ENCODE measurements at places on chromosomes 2 and 18. TPM values are rescaled to one million over a fixed set of nuclear protein-coding genes. Genes with fewer than 3 reads are reported as not detected.
A peak's percentile ranks its signal among the peaks of the same experiment; 100 is the strongest.

INPP5D gene
- 11.6 TPM for total RNA-seq

GRCh38 chr2:128446874-128447537, 128.3 kb upstream of the HS6ST1 start:
- no peaks in the 10 kb centered on the region for H3K27me3 ChIP-seq
- no peaks in the 10 kb centered on the region for H3K36me3 ChIP-seq
- H3K4me3 ChIP-seq = no peak overlapping the region
- H3K4me1 ChIP-seq = no peaks in the 10 kb centered on the region
- peak; percentile 40 for DNase-seq

DNA sequence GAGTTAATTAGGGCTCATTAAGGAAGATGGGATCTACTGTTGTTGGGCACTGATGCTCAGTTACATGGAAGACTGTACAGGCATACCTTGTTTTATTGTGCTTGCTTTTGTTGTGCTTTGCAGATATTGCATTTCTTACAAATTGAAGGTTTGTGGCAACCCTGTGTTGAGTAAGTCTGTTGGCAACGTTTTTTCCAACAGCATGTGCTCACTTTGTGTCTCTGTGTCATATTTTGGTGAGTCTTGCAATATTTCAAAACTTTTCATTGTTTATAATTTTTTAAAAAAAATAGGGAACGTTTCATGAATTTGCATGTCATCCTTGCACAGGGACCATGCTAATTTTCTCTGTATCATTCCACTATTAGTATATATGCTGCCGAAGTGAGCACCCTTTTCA, 15.6 kb downstream of the PHLPP1 start:
- H3K27me3 ChIP-seq = no peaks in the 10 kb centered on the region
- DNase-seq = no peak
- no peak overlapping the region for H3K4me3 ChIP-seq
- H3K4me1 ChIP-seq = no peaks in the 10 kb centered on the region

GRCh38 chr2:37633234-37633633, 38.2 kb downstream of the CDC42EP3 start:
- no peaks in the 10 kb centered on the region for H3K36me3 ChIP-seq
- H3K4me1 ChIP-seq = no peaks in the 10 kb centered on the region
- no peak for DNase-seq
- H3K4me3 ChIP-seq = no peak overlapping the region

DNA sequence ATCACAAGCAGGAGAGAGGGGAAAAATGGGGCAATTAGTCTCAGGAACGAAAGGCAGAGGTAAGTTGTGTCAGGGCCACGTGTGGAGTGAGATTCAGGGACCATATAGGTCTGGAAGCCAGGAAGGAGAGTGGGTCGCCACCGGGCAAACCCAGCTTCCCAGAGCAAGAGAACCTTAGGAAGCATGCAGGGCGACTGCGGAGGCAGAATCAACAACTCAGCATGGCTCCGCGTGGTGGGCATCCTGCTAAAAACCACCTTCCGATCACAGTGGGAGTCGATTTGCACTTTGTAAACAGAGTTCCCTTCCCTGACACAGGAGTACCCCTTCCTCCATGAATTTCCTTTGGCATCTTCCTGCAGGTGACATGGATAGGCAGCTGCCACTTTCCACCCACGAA, 114.6 kb downstream of the TTC32 start:
- H3K4me1 ChIP-seq = no peaks in the 10 kb centered on the region
- no peak for DNase-seq
- no peaks in the 10 kb centered on the region for H3K27me3 ChIP-seq
- H3K27ac ChIP-seq = no peak overlapping the region
- H3K36me3 ChIP-seq = no peaks in the 10 kb centered on the region
- no peak overlapping the region for H3K4me3 ChIP-seq

DNA sequence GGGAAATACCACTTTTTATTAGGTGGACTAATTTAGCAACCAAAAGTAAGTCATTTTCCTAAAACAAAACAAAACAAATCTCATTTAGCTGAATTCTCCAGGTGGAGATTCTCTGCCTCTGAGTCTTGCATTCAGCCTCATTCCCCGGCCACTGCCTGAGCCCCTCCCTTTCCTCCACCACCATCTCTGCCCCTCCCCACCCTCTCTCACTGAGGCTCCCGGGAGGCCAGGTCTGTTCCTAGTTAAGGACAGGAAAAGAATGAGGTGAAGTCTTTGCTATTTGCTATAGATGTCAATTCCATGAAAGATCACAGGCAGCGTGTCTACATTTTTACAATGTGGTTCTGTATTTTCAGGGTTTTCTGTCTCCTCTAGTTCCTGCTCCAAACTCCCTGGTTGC, 83.0 kb upstream of the SOX11 start:
- H3K27ac ChIP-seq = no peak overlapping the region
- no peak overlapping the region for H3K4me3 ChIP-seq
- no peaks in the 10 kb centered on the region for H3K27me3 ChIP-seq
- no peaks in the 10 kb centered on the region for H3K4me1 ChIP-seq
- H3K36me3 ChIP-seq = no peaks in the 10 kb centered on the region
- DNase-seq = no peak

DNA sequence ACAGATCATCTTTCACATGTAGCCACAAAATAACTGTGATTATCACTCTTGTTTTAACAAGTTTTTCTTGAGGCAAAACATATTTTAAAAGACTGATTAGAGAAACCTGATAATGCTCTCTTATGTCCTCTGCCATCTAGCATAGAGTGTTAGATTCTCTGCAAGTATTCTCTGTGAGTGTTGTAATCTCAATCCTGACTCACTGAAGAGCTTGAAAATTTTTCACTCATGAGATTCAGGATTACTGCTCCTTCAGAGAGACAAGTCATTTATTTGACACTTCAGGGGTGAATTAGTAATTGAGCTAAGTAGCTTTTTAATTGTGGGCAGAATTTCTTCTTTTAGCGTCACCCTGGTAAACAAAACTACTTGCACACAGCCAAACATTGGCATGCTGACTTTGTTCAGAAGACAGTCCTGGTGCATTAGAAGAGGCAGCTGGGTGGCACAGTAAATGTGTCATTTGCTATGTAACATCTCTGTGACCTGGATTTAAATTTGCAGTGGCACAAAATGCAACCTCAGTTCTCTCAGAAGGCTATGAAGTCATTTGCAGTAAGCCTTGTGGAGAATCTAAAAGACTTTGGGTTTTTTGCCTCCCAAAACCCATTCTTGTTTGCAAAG, 172.9 kb downstream of the LRP1B start:
- no peak for DNase-seq
- no peak overlapping the region for H3K27ac ChIP-seq
- no peak overlapping the region for H3K4me3 ChIP-seq
- no peaks in the 10 kb centered on the region for H3K27me3 ChIP-seq
- no peaks in the 10 kb centered on the region for H3K4me1 ChIP-seq
- no peaks in the 10 kb centered on the region for H3K36me3 ChIP-seq
